ENCODE measurements at places on chromosomes 12 and 14. TPM values are rescaled to one million over a fixed set of nuclear protein-coding genes. Genes with fewer than 3 reads are reported as not detected.

- peak; percentile 53 for DNase-seq
Measured at GRCh38 chr12:89082370-89082753, 269.9 kb downstream of the DUSP6 start.

LRRC43 gene
- not detected for total RNA-seq

EIF2B2 gene
- total RNA-seq, result 124 TPM

GRCh38 chr12:75884465-75884985, 147.1 kb downstream of the PHLDA1 start:
- no peak for DNase-seq

DNA sequence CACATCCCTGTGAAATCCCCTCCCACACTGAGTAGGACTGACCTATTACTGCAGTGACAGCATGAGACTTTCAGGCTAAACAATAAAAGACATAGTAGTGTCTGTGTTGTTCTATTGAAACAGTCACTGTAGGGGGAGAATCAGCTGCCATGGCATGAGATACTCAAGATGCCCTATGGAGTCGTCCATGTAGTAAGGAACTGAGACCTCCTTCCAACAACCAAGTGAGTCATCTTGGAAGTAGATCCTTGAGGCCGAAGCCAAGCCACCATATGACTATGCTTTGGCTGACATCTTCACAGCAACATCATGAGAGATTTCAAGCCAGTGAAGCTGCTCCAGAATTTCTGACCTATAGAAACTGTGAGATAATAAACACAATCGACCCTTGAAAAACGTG, 12.1 kb upstream of the LRP6 start:
- DNase-seq, result peak; percentile 26

MAP3K9 gene
- 4.5 TPM for total RNA-seq

BAZ1A gene
- 24.5 TPM for total RNA-seq

GRCh38 chr14:75646762-75647161, 13.9 kb downstream of the ERG28 start:
- no peak for DNase-seq

GRCh38 chr12:22355011-22355580, 20.6 kb upstream of the ST8SIA1 start:
- DNase-seq, result no peak

- DNase-seq, result no peak
Measured at GRCh38 chr14:75267141-75267721, 11.4 kb upstream of the FOS start.

DNA sequence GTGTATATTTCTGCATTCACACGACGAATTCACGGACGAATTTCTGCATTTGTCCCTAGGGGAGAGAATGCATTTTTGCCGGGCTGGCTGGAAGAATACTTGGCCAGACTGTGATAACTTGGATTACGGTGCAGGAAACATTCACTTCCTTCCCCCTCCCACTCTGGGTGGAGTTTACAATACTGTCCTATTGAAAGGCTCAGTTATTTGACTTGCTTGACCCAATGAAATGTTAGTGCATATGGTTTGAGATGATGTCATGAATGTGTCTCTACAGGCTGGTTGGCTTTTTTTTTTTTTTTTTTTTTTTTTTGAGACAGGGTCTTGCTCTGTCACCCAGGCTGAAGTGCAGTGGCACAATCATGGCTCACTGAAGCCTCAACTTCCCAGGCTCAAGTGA, 90.7 kb upstream of the NOS1 start:
- no peak for DNase-seq

DNA sequence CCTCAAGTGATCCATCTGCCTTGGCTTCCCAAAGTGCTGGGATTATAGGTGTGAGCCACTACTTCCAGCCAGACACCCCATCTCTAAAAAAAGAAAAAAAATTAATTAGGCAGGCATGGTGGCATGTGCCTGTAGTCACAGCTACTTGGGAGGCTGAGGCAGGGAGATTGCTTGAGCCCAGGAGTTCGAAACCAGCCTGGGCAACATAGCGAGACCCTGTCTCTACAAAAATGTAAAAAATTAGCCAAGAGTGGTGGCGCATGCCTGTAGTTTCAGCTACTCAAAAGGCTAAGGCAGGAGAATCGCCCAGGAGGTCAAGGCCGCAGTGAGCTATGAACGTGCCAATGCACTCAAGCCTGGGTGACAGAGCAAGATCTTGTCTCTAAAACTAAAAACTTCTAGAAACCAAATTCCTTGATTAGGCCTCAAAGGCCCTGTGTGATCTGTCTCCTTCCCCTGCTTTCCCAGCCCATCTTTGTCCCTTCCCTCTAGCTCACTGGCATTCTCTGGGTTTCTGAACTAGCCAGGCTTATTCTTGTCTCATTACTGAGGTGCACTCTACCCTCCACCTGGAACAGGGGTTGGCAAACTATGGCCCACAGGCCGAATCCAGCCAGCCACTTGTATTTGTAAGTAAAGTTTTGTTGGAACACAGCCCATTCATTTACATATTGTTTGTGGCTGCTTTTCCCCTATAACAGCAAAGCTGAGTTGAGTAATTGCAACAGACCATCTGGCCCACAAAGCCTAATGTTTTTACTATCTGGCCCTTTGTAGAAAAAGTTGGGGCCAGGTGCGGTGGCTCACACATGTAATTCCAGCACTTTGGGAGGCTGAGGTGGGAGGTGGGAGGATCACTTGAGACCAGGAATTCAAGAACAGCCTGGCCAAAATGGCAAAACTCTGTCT, 17.2 kb upstream of the TPCN1 start:
- no peak for DNase-seq

CATSPERB gene
- not detected for total RNA-seq

GRCh38 chr14:79487632-79488031, 723.7 kb downstream of the DIO2 start:
- no peak for DNase-seq

PLEKHD1 gene
- not detected for total RNA-seq

METTL1 gene
- 26.9 TPM for total RNA-seq

GRCh38 chr12:126286203-126286602, 1221.0 kb downstream of the AACS start:
- DNase-seq, result no peak

DNA sequence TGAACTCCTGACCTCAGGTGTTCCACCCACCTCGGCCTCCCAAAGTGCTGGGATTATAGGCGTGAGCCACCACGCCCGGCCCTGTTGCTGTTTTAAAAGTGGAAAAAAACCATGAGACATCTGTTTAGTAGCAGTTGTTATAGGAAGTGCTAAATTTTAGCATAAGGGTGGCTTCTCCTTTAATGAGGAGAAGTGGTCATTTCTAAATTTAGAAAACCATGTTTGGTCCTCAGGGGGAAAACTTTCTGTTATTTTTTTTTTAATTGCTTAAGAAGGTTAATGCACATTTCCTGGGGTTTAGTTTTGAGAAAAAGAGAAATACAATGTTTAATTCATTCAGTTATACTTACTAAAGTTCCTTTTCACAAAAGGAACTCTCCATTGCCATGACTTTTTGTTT, 102.1 kb downstream of the MYRFL start:
- DNase-seq, result no peak

WNT1 gene
- total RNA-seq, result not detected

SYT1 gene
- 0.10 TPM for total RNA-seq

- no peak for DNase-seq
Measured at GRCh38 chr12:105368047-105368646, 37.7 kb downstream of the C12orf75 start.

DNA sequence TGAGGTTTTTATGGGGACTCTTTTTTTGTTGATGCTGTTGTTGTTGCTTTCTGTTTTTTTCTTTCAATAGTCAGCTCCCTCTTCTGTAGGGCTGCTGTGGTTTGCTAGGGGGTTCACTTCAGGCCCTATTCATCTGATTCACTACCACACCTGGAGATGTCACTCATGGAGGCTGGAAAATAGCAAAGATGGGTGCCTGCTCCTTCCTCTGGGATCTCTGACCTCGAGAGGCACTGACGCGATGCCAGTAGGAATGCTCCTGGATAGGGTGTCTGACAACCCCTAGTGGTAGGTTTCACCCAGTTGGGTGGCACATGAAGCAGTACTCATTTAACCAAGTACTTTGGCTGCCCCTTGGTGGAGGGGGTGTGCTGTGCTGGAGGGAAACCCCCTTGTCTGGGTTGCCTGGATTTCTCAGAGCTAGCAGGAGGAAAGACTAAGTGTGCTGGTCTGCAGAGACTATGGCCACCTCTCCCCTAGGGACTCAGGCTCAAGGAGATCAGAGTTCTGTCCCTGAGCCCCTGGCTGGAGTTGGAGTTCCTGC, 745.5 kb downstream of the TMTC2 start:
- peak; percentile 7 for DNase-seq

DNA sequence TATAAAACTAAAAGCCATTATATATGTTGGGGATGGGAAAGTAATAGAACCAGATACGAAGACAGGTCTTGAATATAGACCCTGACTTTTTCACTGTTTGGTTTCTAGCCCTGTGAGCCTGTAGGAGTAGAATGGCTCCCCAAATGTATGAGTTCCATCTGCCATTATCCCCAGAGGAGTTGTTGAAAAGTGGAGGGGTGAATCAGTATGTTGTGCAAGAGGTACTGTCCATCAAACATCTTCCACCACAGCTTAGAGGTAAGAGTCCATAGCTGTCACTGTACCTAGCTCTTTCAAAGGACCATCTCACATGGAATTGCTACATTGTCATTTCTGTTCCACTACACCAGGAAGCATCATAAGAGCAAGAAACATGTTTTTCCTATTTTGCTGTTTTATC, 1.1 kb downstream of the NCAPD2 start:
- DNase-seq, result no peak

SERPINA9 gene
- not detected for total RNA-seq

DNA sequence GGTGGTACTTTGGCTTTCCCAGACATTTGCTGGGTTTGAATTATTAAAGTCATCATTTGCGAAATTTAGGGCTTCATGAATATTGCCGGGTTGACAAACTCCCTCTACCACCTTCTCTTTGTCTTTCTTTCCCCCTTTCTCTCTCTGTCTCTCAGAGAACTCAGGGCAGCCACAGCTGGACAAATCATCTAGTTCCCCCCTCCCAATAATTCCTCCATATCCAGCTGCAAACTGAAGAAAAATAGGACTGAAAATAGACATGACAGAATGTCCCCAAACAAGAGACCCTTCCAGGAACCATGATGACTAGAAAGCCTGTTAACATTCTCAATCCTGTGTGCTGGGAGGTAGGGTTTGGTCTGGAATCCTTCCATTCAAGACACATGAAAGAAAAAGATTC, 67.1 kb upstream of the TBX5 start:
- no peak for DNase-seq

KIF5A gene
- not detected for total RNA-seq

GRCh38 chr12:131511391-131511802, 199.5 kb upstream of the SFSWAP start:
- DNase-seq, result peak; percentile 87

MYH7 gene
- not detected for total RNA-seq

- peak; percentile 73 for DNase-seq
Measured at GRCh38 chr12:127383281-127383680, 883.7 kb upstream of the TMEM132C start.

SLC38A1 gene
- 16.9 TPM for total RNA-seq

GRCh38 chr12:13005649-13006048, 5.6 kb upstream of the HEBP1 start:
- no peak for DNase-seq

GRCh38 chr14:95442633-95443021, 73.8 kb downstream of the SYNE3 start:
- peak; percentile 74 for DNase-seq

- DNase-seq, result no peak
Measured at GRCh38 chr12:132236930-132237771, 92.2 kb downstream of the GALNT9 start.

DNA sequence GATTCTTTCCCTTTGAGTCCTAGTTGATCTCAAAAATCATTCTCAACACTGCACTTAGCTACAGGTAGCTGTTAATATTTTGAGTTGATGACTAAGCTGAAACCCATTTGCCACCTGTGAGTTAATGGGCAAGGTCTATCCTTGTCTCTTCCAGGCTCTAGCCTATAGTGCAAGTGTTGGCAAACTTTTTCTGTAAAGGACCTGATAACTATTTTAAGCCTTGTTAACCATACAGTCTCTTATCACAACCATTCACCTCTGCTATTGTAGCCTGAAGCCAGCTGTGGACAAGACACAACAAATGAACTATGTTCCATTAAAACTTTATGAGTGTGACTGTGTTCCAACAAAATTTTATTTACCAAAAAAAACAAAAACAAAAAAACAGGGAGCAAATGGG, 19.4 kb downstream of the RAP1B start:
- DNase-seq, result no peak

GRCh38 chr12:83537428-83538053, 850.8 kb downstream of the TMTC2 start:
- no peak for DNase-seq

ADAM21 gene
- 0.87 TPM for total RNA-seq

PTPN21 gene
- 3.8 TPM for total RNA-seq

DHRS4 gene
- 36.9 TPM for total RNA-seq

GRCh38 chr14:32102152-32102787, 25.2 kb downstream of the ARHGAP5 start:
- no peak for DNase-seq

GRCh38 chr12:104673696-104674482, 217.1 kb downstream of the CHST11 start:
- no peak for DNase-seq

- DNase-seq, result peak; percentile 49
Measured at GRCh38 chr12:89384050-89384758, 31.9 kb upstream of the DUSP6 start.

GRCh38 chr14:24634158-24634557, at the start of gene GZMB:
TSS of gene GZMB (minus strand) at chr14:24634190. CDS start at chr14:24634160, 30 bp downstream.
- DNase-seq, result peak; percentile 59

DNA sequence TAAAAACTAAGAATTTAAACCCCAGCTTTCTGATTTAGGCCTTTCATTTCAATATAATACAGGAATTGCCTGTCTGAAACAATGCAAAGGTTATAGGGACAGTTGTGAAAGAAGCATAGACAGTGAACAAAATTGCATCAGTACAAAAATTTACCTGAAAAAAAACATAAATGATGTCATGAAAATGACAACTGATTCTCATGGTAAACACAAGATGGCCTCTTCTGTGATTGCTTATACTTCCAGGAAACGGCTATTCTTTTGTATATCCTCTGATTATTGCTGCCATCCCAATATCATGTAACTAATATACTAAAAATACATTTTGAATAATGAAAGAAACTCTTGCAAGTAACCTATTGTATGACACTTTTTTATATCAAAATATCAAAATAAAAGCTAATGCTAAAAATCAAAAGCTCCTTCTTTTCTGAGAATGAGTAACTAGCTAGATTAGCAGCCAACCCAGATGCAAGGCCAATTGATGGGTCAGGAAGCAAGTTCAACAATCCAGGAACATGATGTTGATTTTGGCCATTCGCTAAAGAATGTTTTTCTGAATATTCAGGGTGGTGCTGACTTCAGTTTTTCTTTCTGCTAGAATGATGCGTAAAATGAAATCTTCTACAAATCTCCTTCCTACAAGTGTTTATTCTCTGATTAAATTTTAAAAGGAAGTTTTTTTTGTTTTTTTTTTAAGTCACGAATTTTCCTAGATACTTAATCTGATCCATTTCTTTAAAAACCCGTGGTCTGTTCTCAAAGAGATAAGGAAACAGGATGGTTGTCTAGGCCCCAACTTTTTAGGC, 83.6 kb downstream of the ALX1 start:
- no peak for DNase-seq
